ENCODE measurements at places on chromosomes 6 and 20. TPM values are rescaled to one million over a fixed set of nuclear protein-coding genes. Genes with fewer than 3 reads are reported as not detected.

The LSM14B gene
- total RNA-seq, result 51.0 TPM

The LY6G6C gene
- not detected for total RNA-seq

The TRIM31 gene
- total RNA-seq, result not detected

The CD40 gene
- total RNA-seq, result 3.8 TPM

The SLC52A3 gene
- total RNA-seq, result 2.8 TPM

DNA sequence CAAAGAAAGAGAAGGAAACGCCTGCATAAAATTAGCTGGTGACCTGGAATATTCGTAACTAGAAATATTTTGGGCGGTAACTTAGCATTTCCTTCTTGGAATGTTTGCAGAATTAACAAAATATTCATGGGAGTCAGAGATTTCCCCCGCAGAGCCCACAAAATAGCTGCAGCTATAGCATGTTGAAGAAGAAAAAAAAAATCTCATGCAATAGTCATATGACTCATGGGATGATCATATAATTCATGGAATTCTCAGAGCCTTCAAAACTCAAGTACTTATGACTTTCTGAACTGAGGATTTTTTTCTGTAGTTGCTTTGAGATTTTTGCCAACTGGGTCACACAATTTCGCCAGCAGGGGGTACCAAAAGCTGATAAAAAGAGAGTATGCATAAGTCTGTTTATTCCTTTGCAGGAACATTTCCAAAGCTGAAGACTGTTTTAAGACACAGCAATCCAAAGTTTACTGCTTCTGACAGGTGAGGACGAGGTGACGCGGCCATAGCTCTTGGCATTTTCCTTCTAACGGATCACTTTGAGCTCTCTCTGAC lies 586.0 kb upstream of the CHD6 start:
- no peak for DNase-seq

- no peak for DNase-seq
Measured at GRCh38 chr6:41716516-41717391, 18.7 kb downstream of the TFEB start.

GRCh38 chr6:42038811-42039408 lies 11.4 kb upstream of the TAF8 start:
- no peak for DNase-seq

DNA sequence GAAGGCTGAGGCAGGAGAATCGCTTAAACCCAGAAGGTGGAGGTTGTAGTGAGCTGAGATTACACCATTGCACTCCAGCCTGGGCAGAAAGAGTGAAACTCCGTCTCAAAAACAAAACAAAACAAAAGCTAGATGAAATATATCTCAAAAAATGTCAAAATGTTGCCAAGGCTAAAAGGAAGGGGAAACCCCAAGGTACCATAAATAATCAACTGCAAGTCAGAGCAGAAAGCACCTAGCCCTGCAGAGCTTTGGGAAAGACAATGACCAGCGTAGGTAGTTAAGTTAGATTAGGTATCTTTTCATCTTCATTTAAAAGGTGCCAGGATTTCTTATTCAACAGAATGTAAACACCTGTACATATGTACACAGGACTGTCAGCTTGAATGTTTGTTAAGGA lies 33.0 kb downstream of the AKIRIN2 start:
- DNase-seq, result no peak

GRCh38 chr20:44526129-44526528 lies 4.3 kb upstream of the SERINC3 start:
- no peak for DNase-seq

DNA sequence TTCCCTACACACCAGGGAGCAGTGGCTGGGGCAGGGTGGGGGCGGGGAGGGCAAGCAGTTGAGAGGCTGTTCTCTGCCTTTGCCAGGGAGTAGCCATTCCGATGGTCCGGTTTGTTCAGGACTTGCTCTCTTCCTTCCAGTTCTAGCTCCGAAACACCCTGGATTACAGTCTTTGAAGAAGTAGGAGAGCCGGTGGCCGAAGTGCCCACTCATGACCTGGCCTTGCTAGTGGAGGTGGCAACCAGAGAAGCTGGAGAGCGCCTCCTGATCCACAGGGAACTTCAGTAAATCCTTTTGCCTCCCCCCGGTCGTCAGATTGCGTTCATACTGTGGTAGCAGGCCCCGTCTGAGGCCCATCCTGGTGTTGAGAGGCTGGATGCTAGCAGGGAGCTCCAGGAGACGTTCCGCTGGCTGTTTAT lies 92.8 kb downstream of the ARID1B start:
- no peak for DNase-seq

GRCh38 chr20:46638898-46639274 lies 12.4 kb downstream of the SLC13A3 start:
- DNase-seq, result no peak

- peak; percentile 95 for DNase-seq
Measured at GRCh38 chr6:31441365-31442267, 38.2 kb downstream of the MICA start.

GRCh38 chr6:106631346-106631745 lies 2.0 kb downstream of the QRSL1 start:
- no peak for DNase-seq

DNA sequence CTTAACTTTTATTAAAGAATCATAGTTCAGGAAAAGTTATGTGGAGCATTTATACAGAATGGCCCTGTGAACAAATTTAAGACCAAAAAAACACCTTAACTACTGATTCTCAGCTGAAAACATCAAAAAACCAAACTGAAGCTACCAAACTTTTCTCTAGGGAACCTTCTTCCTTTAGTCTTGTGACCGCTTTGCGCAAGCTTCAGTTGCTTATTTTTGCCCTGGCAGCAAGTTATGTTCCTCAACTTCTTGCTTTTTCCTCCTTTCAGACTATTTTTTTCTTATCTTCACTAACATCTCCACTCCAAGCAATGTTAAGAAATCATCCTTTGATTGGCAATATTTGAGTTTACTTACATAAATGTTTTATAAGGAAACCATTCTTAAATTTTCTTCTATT lies 100.1 kb downstream of the MYB start:
- DNase-seq, result no peak

- peak; percentile 31 for DNase-seq
Measured at GRCh38 chr6:157660414-157660813, 162.6 kb upstream of the SNX9 start.

DNA sequence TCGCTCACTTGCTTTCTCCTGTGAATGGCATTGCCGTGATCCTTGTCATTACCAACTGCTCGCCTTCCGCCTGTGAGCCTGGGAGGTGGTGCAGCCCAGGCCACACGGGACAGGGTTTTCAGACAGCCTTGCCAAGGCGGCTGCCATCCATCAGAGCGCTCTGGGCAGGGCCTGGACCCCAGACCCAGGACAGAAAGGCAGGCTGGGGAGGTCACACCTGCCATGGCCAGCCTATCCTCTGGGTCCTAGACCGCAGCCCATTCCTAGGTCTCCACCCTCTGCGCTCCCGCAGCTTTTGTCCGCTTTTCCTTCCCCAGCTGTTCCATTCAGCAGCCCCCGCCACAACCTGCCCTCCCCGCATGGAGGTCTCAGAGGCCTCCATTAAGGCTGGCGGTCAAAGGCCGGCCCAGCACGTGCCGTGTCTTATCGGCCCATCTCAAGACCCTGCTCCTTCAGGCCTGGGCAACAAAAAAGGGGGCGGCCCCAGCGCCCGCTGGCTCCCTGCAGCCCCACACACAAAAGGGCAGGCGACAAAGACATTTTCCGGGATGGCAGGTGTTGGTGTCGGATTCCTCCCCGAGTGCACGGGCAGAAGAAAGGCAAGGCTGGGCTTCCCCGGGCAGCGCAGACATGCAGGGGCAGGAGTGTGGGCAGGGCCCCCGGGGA lies 28.1 kb downstream of the INSM1 start:
- DNase-seq, result no peak

DNA sequence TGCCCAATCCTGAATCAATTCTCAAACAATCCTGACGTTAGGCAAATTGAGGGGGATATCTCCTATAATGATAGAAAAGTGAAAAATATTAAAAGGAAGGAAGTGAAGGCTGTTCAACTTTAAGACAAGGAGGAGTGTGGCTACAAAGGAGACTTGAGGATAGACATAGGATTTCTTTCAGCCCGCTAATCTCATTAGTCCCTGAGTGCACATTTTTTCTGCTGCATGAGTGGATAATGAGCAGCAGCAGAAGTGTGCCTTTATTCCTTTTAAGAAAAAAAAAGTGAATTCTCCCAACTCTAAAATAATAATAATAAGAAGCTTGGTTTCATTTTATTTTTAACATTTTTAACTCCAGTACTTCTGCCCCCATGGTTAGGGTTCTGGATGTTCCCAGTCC lies 102.0 kb downstream of the SPTLC3 start:
- DNase-seq, result no peak

- no peak for DNase-seq
Measured at GRCh38 chr6:29071831-29072723, 15.0 kb downstream of the OR2B3 start.

- DNase-seq, result no peak
Measured at GRCh38 chr6:99350573-99350972, 1.1 kb upstream of the FAXC start.

- DNase-seq, result no peak
Measured at GRCh38 chr20:51789434-51789833, 12.9 kb downstream of the SALL4 start.

DNA sequence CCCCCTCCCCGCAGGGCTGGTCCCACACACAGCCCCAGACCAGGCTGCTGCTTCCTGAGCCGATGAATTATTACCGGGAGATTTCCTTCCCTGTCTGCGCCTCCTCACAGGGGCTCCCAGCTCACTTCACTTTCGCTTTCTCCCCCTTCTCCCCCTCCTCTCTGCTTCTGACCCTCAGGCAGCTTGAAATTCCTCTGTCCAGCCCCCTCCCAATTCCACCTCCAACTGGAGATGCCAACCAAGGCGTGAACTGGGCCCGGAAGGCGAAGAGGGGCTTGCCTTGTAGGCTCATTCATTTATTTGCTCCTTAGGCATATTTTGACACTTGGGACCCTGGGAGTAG lies 1.7 kb upstream of the TCF15 start:
- no peak for DNase-seq

DNA sequence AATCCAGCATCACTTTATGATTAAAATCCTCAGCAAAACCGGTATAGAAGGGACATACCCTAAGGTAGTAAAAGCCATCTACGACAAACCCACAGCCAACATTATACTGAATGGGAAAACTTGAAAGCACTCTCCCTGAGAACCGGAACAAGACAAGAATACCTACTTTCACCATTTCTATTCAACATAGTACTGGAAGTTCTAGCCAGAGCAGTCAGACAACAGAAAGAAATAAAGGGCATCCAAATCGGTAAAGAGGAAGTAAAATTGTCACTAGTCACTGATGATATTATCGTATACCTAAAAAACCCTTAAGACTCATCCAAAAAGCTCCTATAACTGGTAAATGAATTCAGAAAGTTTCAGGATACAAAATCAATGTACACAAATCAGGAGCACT lies 33.3 kb downstream of the BLOC1S5 start:
- DNase-seq, result no peak
